ENCODE measurements at places on chromosomes 1 and 21. TPM values are rescaled to one million over a fixed set of nuclear protein-coding genes. Genes with fewer than 3 reads are reported as not detected.

DNA sequence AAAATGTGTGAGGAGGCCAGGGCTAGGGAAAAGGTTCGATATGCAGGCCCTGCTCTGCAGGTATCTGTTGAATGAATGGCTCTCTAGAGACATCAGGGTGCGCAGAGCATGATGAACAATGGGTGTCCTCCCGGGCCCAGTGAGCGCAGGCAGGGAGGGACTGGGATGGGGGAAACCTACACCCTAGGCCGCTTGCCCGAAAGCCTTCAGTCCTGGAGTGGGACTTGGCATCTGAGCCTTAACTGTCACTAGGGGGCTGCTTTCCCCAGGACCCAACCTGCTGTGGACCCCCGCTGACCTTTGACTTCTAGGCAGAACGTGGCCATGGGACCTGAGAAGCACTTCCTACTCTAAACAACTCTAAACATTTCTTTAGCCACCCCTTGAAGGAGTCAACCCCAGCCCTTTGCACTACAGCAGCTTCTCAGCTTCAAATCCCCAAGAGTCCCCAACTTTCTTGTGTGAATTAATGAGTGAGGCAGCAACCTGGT is 444 bp upstream of the MAP3K6 start:
- H3K36me3 ChIP-seq, result no peaks in the 10 kb centered on the region
- H3K4me3 ChIP-seq, result peak overlapping the region; percentile 53
- peaks cover 11% of the 10 kb centered on the region for H3K27me3 ChIP-seq
- no peak overlapping the region for H3K27ac ChIP-seq
- H3K4me1 ChIP-seq, result peaks cover 15% of the 10 kb centered on the region
- no peak for DNase-seq

DNA sequence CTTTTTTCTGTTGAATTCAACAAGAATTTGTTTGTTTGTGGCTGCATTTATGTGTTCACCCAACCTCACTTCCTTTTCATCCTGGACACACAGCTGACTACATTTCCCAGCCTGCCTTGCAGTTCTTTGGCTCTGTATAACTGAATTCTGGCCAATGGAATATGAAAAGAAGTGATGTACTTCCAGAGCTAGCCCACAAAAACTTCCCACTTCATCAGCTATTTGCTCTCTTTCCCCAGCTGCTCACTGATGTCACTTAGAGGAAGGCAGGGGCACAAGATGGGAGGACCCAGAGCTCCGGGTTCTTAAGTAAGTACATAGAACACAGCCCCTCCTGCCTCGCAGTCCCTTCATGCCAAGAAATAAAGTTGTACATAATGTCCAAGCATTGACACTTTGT is 235.0 kb upstream of the FGGY start:
- H3K27ac ChIP-seq, result no peak overlapping the region
- DNase-seq, result no peak
- peaks cover 17% of the 10 kb centered on the region for H3K4me1 ChIP-seq
- no peaks in the 10 kb centered on the region for H3K27me3 ChIP-seq

DNA sequence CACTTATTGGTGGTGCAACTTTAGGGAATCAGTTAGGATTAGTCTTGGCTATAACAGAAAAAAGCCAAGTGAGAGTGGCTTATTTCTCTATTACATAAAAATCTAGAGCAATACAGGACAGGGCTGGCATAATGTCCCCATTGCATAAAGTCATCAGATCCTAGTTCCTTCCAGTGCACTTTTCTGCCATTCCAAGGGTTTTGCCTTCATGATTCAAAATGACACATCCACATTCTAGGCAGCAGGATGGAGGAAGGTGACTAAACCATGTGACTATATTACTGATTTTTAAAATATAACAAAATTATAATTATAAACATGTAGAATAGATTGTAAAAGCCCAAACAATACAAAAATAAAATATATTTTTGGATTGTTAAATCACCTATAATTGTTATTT is 18.8 kb downstream of the JUN start:
- H3K4me1 ChIP-seq, result no peaks in the 10 kb centered on the region
- no peaks in the 10 kb centered on the region for H3K27me3 ChIP-seq
- no peaks in the 10 kb centered on the region for H3K36me3 ChIP-seq
- H3K27ac ChIP-seq, result no peak overlapping the region

SMIM11 gene
- 7.4 TPM for total RNA-seq

DNA sequence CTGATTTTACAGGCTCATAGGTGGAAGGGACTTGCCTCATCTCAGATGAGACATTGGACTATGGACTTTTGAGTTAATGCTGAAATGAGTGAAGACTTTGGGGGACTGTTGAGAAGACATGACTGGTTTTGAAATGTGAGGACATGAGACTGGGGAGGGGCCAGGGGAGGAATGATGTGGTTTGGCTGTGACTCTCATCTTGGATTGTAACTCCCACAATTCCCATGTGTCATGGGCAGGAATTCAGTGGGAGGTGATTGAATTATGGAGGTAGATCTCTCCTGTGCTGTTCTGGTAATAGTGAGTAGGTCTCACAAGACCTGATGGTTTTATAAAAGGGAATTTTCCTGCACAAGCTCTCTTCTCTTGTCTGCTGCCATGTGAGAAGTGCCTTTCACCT is 20.8 kb downstream of the SCYL3 start:
- H3K36me3 ChIP-seq, result peaks cover 81% of the 10 kb centered on the region
- H3K4me3 ChIP-seq, result no peak overlapping the region
- H3K4me1 ChIP-seq, result no peaks in the 10 kb centered on the region
- H3K27me3 ChIP-seq, result no peaks in the 10 kb centered on the region
- DNase-seq, result no peak

GRCh38 chr1:65360648-65361047 is 51.3 kb downstream of the DNAJC6 start:
- no peak overlapping the region for H3K27ac ChIP-seq
- DNase-seq, result no peak
- H3K4me3 ChIP-seq, result no peak overlapping the region
- no peaks in the 10 kb centered on the region for H3K4me1 ChIP-seq
- no peaks in the 10 kb centered on the region for H3K36me3 ChIP-seq

DNA sequence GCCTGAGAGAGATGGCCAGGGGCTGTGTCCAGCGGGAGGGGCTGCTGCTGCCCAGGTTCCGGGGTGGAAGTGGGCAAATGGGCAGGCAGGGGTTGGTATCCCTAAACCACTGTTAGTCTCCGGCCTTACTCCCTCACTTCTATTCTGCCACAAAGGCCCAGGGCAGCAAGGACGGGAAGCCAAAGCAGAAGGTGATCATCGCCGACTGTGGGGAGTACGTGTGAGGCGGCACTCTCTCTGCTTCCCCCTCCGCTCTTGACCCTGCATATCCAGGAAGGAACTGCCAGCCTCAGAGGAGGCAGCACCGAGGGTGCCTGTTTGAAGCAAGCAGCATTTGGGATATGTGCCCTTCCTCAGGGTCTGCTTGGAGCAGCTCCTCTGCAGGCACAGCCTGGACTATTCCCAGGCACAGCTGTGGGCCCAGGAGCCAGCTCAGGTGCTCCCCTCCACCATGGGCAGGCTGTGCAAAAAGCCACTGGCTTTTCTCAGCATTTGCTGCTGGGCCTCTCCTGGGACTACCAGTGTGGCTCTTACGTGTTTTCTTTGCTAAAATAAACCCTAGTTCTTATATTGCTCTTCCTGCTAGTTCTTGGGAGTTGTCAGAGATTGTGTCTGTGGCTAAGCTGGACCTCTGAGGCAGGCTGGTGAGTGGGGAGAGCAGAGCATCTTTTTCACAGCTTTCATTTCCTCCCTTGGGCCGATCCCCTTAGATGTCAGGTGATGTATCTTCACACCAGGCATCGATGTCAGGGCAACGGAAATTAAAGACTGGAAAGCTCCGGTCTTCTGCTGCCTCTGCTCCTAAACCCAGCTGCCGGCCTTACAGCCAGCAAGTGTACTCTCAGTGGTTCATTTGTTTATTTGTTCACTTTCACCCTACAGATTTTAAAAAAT is 14.7 kb downstream of the PPIE start:
- DNase-seq, result no peak
- no peak overlapping the region for H3K27ac ChIP-seq
- no peaks in the 10 kb centered on the region for H3K27me3 ChIP-seq
- H3K4me3 ChIP-seq, result no peak overlapping the region
- peaks cover 18% of the 10 kb centered on the region for H3K36me3 ChIP-seq

DNA sequence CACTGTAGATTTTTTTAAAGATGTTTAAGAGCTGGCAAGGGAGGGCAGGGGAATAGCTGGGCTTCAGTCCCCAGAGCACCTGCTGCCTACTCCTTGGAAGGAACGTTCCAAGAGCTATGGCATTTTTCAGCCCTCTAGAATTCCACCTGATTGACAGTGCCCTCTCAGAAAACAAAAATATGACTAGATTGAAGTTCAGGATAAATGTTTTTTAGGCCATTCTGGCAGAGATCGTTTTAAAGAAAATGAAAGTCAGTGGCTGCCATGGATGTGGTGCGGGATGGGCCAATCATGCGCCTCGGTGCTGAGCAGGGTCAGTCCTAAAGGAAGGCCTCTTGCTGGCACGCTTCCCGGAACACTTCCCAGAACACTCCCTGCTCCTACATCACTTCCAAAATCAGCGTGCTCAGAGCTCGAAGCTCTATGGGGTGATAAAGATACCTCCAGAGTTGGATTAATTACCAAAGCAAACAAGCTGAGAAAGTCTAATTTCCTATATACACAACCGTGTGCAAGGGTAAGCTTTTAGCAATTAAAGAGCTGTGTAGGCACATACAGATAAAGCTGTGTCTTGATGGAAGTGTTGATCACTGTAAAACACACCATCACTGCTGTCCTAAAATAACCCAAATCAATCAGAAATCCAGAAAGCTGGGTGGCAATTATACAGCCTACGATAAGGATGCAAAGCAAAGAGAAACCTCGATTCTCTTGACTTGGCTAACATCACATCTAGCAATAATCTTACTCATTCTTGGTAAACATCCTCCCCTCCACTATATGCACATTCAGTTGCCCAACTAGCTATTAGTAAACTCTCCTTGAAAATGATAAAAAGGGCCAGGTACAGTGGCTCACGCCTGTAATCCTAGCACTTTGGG is 34.6 kb downstream of the TGFBR3 start:
- H3K36me3 ChIP-seq, result no peaks in the 10 kb centered on the region
- no peaks in the 10 kb centered on the region for H3K27me3 ChIP-seq
- H3K27ac ChIP-seq, result no peak overlapping the region
- no peak for DNase-seq
- H3K4me3 ChIP-seq, result no peak overlapping the region
- H3K4me1 ChIP-seq, result no peaks in the 10 kb centered on the region

DNA sequence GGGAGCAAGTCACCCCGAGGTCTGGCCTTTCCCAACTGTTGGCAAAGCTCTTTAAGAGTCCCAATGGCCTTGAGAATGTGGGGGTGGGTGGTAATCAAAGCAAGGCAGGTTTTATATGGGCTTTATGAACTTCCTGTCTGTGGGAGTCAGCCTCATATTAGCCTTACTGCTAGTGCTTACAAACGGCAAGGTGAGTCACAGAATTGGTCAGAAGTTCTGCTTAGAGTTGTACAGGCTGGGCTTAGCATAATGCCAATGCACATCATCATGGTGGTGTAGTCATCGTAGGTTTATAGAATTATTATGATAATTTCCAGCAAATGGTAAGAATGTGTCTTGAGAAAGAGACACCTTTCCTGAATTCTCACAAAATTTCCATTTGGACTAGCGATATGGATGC is 192.7 kb upstream of the KIAA0040 start:
- no peak overlapping the region for H3K27ac ChIP-seq
- no peaks in the 10 kb centered on the region for H3K36me3 ChIP-seq
- H3K27me3 ChIP-seq, result no peaks in the 10 kb centered on the region

DNA sequence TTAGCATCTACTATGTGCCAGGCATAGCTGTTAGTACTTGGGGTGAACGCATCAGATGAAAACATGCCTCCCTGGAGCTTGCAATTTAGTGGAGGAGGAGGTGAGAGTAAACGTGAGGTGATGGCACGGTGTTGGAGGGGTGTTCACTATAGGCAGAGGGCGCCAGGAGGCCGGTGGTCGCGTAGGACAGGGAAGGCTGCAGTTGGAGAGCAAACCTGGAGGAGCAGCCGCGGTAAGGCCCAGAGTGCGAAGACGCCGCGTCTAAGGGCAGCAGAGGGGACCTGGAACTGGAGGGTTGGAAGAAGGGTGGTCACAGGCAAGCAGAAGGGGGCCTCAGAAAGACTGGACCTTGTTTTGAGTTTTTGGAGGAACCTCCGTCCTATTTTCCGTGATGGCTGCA is 30.2 kb upstream of the TRIM17 start:
- no peak for DNase-seq
- no peaks in the 10 kb centered on the region for H3K36me3 ChIP-seq
- H3K4me1 ChIP-seq, result no peaks in the 10 kb centered on the region
- H3K4me3 ChIP-seq, result no peak overlapping the region
- no peak overlapping the region for H3K27ac ChIP-seq

DNA sequence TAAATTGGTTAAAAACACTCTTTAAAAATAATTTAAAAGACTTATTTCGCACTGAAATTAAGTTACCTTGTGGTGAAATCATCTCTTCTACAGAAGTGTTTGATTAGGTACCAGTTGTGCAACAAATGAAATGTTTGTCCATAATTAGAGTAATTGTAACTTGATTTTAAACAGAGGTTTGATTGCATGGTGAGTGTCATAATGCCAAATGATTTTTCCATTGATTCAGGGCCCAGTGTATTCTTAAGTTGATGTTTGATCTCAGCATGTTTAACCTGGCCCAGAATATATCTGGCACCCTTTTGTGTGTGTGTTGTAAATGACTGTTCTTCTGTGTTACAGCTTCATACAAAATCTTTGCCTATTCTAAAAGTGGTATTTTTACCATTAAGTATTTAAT is 28.5 kb downstream of the LRRC8B start:
- H3K4me3 ChIP-seq, result no peak overlapping the region
- peaks cover 3% of the 10 kb centered on the region for H3K4me1 ChIP-seq
- no peak for DNase-seq
- H3K36me3 ChIP-seq, result peaks cover 2% of the 10 kb centered on the region
- H3K27ac ChIP-seq, result no peak overlapping the region

NTRK1 gene
- 0.60 TPM for total RNA-seq

CEPT1 gene
- 34.0 TPM for total RNA-seq

DYNLT5 gene
- total RNA-seq, result 0.78 TPM

GRCh38 chr1:118039170-118039569 is 109.6 kb downstream of the WDR3 start:
- no peaks in the 10 kb centered on the region for H3K36me3 ChIP-seq
- DNase-seq, result no peak
- H3K27ac ChIP-seq, result no peak overlapping the region
- no peaks in the 10 kb centered on the region for H3K4me1 ChIP-seq
- H3K27me3 ChIP-seq, result no peaks in the 10 kb centered on the region

TEX38 gene
- not detected for total RNA-seq

CADM3 gene
- not detected for total RNA-seq

- no peaks in the 10 kb centered on the region for H3K27me3 ChIP-seq
- DNase-seq, result no peak
- no peaks in the 10 kb centered on the region for H3K36me3 ChIP-seq
- H3K4me1 ChIP-seq, result no peaks in the 10 kb centered on the region
- no peak overlapping the region for H3K4me3 ChIP-seq
These were observed 44.0 kb upstream of the HSD3B1 start for GRCh38 chr1:119462964-119463363.

DNA sequence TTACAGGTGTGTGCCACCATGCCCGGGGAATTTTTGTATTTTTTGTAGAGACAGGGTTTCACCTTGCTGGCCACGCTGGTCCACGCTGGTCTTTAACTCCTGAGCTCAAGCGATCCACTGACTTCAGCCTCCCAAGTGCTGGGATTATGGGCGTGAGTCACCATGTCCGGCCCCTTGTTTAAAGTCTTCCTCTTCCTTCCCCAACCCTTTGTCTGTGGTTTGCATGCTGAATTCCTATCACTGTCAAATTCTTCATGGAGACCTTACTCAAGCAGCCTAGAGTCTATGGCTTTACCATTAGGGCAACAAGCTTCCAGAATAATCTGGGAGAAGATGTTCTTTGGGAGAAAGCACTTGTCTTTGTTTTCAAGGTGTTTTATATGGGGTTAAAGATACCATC is 34.7 kb downstream of the B3GALT5 start:
- H3K4me1 ChIP-seq, result no peaks in the 10 kb centered on the region
- peaks cover 10% of the 10 kb centered on the region for H3K27me3 ChIP-seq
- H3K4me3 ChIP-seq, result no peak overlapping the region
- DNase-seq, result no peak
- H3K36me3 ChIP-seq, result no peaks in the 10 kb centered on the region
- H3K27ac ChIP-seq, result no peak overlapping the region

Measured in T-cell (primary cell).